ACHN (cell line): ENCODE measurements at places on chromosomes 7 and 10.

DNA sequence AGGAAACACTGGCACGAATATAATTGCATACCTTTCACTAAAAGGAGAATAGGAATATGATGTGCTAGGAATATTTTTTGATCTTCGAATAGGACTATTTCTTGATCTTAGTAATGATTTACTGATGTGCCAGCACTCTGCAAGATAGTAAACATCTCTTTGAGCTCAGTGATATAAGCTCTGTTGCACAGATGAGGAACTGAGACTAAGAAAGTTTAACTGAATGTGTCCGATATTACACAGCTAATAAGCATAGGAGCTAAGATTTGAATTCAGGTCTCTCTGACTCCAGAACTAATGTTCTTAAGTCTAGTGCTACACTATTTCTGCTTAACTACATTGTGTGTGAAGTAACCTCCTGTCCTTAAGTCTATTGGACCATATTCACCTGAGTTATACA lies 98.4 kb upstream of the PTPRZ1 start:
- DNase-seq: no peak

DNA sequence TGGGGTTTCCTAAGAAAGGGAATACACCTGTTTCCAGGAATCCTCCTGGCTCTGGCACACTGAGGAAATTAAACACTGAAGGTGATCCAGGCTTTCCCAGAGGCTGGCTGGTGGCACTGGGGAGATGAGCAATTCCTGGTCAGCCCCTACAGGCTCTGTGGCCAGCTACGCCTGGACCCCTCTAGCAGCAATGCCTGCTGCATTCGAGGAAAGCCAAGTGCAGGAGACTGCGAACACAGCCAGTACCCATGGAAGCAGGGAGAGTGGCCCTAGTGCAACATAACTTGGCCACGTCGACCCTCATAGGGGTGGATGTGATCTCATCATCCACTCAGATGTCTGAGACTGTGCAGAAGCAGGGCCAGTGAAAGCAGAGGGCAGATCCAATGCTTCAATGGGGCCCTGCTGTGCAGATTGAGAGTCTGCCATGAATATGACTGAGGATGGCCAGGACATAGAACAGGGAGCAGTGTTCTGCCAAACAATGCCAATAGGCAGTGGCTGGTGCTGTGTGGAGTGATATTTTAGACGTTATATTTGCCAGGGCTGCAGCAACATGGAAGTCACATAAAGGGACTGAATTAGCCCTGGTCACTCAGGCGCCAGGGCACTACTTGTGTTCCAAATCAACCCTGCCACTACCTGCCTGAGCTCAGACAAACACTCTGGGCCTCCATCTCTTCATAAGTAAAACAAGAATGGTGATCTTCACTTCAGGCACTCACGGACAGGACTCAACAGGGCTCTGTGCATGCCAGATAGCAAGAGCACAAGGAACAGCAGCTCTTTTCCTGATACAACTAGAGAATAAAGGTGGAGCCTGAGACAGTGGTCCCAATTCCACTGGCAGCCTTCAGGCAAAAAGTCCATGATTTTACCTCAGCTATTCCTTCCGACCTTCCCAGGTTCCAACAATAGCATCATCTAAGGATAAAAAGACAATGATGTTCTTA lies 2.4 kb downstream of the ZNF488 start:
- DNase-seq: no peak

- DNase-seq: no peak
Measured at GRCh38 chr7:73719806-73720169, 319 bp upstream of the STX1A start.

DNA sequence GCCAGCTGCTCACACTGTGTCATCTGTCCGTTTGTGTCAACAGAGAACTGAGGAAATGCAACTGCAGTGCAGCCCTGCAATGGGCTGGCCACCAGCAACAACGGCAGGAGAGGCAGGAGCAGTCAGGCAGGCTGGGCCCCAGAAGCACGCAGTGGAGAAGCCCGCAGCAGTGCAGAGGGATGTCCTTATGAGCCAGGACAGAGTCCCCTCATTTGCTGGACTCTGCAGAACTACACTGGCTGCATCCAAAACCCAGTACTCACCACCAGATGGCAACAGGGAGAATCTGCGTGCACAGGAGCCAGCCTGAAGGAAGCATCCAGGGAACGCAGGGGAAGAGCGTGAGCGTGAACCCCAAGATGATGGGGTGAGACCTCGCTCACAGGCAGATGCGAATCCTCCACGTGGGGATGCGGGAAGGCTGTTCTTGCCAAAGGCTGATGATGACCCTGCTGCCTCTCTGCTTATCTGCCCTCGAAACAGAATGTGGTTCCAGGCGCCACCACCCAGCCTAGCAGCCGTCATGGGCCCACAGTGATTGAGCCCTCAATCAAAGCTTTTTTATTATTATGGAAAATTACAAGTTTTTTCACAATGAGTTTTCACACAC lies 232.1 kb downstream of the PTPRN2 start:
- no peak for DNase-seq

GRCh38 chr10:91032611-91033206 lies 111.8 kb upstream of the ANKRD1 start:
- no peak for DNase-seq

GRCh38 chr10:123087786-123088185 lies 48.0 kb upstream of the HMX3 start:
- DNase-seq: no peak

- DNase-seq: peak; percentile 18
Measured at GRCh38 chr7:121337398-121337797, 8.6 kb downstream of the WNT16 start.

DNA sequence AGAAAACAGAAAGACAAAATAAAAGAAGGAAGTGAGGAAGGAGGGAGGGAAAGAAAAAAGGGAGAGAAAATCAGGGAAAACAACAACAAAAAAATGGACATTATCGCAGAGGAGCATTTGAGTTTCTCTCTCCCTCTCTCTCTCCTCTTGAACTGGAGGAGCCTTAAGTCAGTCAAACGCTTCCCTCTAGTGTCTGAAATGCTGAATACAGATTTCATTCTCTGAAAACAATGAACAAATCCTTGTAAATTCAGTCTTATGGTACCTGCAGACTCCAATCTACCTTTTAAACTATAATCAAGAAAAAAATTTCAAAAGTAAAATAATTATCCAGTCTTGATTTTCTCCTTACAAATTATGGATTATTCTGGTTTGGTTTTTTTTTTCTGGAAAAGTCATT lies 89.2 kb upstream of the PFKP start:
- peak; percentile 68 for DNase-seq

DNA sequence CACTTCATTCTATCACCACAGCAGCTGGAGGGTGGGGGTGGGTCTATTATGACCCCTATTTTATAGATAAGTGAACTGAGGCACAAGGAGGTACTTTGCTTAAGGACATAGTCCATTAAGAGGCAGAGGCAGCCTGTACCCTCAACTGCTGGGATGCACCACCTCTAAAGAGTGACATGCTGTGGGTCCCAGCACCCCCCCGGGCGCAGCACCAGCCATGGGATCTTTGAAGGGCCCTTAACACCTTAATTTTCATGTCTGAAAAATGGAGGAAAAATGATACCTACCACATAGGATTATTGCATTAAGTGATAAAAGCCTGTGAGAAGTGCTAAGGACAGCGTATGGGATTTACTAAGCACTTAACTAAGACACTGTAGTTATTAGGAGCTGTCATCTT lies 15.4 kb downstream of the ADCYAP1R1 start:
- no peak for DNase-seq

GRCh38 chr7:5586279-5586962 lies 162.8 kb upstream of the TNRC18 start:
- no peak for DNase-seq

GRCh38 chr7:40983111-40983510 lies 719.8 kb downstream of the INHBA start:
- DNase-seq: no peak

GRCh38 chr10:110655320-110655719 lies 11.2 kb downstream of the RBM20 start:
- no peak for DNase-seq

DNA sequence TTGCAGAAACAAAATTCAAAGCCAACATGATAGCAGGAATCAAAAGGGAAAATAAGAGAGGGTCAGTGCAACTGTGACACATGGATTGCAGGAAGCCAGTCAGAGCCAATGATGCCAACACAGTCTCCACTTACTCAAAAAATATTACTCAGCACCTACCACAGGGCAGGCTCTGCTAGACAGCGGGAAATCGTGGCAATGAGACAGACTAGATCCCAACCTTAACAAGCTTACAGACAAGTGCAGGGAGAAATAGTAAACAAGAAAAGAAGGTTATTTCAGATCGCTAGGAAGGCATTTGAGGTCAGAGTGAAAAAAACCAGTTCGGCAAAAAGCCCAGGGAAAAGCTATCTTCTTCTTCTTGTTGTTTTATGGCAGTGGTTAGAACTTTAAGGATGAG lies 45.2 kb upstream of the NPFFR1 start:
- DNase-seq: no peak

GRCh38 chr7:127290801-127291361 lies 38.1 kb upstream of the GRM8 start:
- DNase-seq: no peak

- DNase-seq: no peak
Measured at GRCh38 chr7:134709197-134709596, 62.5 kb downstream of the BPGM start.

DNA sequence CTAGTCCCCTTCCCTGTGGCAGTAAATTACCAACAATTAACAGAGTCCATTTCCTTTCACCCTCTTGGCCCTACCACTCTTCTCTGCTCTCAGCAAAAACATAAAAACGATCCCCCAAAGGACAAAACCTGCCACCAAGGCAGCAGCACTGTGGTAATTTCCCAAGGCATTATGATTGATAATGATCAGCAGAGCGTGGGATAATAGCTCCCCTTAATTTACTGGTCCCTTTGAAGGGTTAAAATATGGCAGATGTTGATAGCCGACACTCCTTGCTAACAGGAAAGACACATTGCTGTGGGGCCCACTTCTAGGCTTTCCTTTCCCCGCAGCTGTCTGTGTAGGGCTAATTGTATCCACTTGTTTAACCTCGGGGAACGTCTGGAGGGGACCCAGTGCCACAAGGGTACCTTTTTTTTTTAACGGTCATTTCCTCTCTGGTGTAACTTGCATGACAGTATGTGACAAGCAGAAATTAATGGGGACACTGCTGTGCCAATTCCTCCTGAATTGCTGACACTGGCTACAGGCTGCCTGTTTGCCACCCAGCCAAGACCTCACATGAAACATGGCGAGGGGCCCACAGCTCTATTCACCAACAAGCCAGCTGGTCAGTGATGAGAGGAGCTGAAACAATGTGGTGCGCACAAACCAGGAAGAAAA lies 81.3 kb downstream of the CDK6 start:
- DNase-seq: no peak

DNA sequence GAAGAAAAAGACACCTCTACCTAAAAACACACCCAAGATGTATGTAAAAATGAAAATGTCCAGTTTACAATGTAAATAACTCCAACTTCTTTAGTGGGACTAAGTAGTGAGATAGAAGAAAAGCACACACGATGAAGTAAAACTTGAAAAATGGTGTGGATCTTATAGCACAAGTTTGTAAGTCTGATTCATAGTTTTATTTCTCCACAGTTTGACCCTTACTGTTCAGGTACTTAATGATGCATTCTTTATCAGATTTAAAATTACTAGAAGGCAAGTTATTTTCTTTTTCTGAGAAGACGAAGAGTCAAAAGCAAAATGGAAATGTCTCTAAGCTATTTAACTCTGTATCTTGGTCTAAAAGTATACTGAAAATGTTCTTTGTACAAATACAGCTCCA lies 6.1 kb downstream of the NAMPT start:
- DNase-seq: no peak

DNA sequence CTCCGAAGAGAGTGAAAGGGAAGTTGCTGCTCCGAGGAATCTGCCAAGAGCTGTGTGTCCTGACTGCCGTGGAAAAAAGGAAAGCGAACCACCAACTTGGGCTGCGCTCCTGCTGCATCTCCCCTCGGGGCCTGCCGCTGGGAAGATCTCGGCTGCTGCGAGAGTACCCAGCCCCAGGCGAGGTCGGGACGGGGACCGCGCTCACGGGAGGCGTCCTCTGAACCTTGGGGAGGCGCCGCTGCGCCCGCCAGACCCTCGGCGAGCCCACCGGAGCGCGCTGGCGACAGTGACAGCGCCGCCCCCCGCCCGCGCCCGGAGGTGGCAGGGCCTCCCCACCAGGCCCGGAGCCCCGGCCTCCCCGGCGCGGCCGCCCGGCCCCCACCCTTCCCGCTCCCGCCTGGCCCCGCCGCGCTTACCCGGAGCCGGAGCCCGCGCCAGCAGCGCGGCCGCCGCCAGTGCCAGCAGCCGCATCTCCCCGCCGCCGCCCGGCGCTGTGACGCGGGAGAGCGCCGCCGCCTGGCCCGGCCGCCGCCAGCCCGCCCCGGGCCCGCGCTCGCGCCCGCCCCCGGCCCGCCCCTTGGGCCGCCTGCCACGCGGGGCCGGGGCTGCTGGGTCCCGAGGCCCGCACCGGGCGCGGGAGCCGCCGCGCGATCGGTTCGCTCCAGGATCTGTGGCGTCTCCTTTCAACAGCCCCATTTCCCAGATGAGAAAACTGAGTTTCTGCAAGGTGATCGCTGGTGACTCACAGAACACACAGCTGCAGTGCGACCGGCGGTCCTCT lies at the start of gene VSTM4:
Gene VSTM4, minus strand, starts transcription at position 508 of the 781 bp plus-strand sequence. Its CDS starts 37 bp downstream, at position 471.
- no peak for DNase-seq

GRCh38 chr7:122212754-122213153 lies 68.7 kb upstream of the AASS start:
- no peak for DNase-seq

DNA sequence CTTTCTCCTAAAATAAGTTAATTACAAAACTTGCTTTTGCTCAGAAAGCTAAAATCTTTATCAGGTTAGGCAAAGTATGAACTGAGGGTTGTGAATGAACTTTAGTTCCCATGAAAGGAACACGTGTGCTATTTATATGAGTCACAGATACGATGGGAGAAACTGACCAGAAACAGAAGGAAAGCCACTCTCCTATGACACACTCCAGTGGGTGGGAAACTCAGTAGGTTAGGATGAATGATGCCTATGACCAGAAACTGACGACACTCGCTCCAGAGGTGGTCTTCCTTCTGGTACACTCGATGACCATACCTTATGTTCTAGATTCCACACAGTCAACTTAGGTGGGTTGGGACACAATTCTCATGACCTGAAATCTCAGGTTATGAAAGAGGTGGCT lies 215.7 kb upstream of the INHBA start:
- no peak for DNase-seq

- DNase-seq: no peak
Measured at GRCh38 chr7:55179931-55180682, 161.3 kb downstream of the EGFR start.

DNA sequence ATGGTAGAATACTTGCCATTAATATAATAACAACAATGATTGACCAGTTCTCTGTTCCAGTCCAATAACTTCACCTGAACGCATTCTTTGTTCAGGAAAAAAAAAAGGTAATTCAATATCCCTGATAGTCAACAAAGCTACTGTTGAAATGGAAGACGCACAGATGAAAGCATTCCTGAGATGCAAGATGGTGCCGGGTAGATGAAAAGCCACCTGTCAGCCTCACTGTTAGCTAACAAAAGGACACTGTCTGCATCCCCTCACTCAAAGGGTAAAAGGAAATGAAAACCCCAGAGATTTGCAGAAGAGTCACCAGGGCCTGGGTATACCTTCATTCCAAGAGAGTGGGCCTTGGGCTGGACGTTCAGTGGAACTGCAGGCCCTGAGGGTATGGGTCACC lies 357.4 kb downstream of the PLXNA4 start:
- no peak for DNase-seq

GRCh38 chr7:19410106-19410505 lies 264.9 kb upstream of the FERD3L start:
- DNase-seq: no peak
